ENCODE measurements at places on chromosomes 3 and 15.

DNA sequence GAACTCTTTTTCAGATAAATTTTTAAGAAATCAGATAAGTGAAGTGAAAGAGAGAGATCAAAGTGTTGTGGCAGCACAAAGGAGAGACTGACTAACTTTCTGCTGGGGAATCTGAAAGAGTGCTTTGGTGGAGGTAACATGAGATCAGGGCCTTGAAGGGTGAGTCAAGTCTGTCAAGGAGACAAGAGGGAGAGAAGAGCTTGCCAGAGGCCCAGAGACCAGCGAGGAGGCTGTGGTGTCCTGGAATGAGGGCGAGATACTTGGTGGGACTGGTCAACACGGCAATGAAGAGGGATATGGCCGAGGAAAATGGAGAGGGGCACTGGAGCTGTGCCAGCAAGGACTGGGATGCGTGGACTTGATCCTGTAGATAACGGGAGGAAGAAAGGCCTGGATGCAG, 4.6 kb downstream of the TADA3 start:
- peak; percentile 11 for DNase-seq

- DNase-seq = no peak
Measured at GRCh38 chr3:16917256-16917935, 32.6 kb downstream of the PLCL2 start.

DNA sequence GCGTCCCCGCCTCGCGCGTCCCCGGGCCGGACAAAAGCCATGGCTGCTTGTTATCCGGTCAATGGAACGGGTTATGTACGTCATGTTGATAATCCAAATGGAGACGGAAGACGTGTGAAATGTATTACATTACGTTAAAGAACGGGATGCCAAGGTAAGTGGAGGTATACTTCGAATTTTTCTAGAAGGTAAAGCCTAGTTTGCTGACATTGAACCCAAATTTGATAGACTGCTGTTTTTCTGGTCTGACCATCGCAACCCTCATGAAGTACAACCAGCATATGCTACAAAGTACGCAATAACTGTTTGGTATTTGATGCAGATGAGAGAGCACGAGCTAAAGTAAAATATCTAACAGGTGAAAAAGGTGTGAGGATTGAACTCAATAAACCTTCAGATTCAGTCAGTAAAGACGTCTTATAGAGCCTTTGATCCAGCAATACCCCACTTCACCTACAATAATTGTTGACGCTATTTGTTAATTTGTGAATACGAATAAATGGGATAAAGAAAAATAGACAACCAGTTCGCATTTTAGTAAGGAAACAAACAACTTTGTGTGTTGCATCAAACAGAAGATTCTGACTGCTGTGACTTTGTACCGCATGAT, 19.8 kb downstream of the WDR73 start:
- DNase-seq = no peak

DNA sequence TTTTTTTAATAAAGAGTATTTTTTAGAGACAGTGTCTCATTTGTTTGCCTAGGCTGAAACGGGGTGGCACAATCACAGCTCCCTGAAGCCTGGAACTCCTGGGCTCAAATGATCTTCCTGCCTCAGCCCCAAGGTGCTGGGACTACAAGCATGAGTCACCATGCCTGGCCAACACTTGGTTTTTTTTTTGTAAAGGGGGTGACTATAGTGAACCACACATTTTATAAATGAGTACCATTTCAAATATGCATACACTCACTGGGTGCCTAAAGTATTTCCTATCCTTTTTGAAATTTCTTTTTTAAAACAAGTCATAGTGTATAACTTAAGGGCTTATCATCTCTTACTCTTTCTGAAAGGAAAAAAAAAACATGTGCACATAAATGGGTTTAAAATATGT, 325.2 kb upstream of the MEIS2 start:
- DNase-seq = no peak

- peak; percentile 9 for DNase-seq
Measured at GRCh38 chr3:32500231-32500630, 2.4 kb downstream of the CMTM6 start.

- peak; percentile 66 for DNase-seq
Measured at GRCh38 chr15:45634432-45635190, at the start of gene SQOR. SQOR (plus strand) TSS chr15:45635029; CDS start chr15:45658924, 23,895 bp downstream.

- DNase-seq = peak; percentile 18
Measured at GRCh38 chr15:68154923-68155559, 50.1 kb downstream of the CALML4 start.

DNA sequence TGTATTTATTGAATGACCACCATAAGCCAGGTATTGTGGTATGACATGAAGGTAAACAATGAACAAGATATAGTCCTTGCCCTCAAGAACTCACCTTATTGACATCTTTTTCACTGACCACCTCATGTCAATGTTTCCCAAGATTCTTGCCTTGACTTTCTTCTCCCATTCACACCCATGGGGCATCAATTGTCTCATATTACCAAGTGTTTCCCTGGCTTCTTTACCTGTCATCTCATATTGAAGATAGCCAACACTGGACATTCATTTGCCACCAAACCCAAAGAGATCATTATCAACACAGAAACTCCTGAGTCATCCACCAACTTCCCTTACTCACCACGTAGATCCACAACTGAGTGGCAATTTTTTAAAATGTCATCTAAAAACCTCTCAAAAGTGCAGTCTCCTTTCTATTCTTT, 2.2 kb downstream of the EFHB start:
- no peak for DNase-seq

DNA sequence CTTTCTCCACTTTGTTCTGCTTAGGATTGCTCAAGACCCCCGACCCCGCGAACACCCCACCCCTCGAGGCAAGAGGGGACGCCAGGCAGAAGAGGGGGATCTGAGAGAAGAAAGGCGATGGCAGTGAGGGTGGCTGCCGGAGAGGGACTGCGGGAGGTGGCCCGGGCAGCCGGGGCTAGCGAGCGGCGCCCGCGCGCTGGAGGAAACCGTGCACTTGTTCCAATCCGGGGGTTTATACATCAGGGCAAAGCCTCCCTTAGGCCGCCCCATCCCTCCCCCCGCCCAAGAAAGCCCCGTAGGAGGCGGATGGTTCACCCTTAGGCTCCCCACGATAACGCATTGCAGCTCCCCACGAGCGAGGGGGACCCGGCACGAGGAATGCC, 475 bp downstream of the ERC2 start:
- no peak for DNase-seq

DNA sequence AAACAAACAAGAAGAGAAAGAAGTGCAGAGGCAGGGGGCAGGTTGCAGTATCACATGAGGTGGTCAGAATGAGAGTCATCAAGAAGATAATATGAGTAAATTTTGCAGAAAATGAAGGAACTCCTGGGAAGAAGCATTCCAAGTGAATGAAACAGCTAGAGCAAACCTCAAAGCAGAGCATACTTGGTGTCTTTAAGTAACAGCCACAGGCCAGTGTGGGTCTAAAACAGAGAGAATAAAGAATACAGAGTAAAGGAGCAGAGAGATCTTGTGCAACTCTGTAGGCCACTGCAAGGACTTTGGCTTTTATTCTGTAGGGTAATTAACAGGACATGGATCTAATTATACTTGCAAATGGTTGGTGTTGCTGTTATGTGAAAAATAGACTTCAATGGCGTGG, 81.3 kb downstream of the STAC start:
- DNase-seq = no peak

DNA sequence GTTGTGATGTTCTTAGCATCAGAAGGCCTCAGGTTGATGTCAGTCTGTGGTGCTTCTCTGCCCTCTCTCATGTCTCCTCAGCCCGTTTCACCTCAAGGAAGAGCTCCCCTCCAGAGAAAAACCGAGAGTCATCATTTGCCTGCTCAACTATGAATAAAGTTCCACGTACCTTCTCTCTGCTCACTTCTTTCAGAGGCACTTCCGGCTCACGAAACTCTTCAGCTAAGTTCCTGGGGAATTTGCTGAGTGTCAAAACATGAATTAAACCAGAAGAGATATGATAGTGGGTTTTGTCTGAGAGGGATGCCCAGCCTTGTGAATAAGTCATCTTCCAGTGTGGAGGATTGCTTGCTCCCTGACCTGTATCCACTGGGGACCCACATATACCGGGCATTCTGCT, 37.7 kb downstream of the CCR4 start:
- no peak for DNase-seq

GRCh38 chr3:182525766-182526374, 267.4 kb upstream of the ATP11B start:
- no peak for DNase-seq

DNA sequence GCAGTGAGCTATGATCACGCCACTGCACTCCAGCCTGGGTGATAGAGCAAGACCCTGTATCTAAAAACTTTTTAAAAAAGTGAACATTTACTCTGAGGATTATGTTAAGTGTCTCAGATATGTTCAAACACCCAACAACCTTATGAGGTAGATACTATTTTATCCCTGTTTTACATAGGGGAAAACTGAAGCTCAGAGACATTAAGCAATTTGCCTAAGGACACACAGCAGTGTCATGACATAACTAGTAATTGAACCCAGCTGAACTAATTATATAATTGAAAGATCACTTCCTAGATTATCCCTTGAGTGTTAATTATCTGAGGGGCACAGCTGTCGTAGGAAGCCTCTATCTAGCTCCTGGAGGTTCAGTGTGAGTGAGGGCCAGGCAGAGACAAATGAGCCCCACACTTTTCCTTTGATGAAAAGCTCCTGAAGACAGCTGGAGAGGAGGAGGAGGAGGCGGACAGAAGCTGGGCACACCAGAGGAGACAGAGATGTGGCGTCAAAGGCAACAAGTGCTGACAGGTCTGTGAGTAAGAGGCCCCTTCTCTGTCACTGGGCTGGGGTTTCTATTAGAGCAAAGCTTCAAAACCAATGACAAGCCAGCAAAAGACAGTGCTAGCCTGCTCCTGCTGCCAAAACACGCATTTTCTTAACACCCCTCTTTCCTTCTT, 20.5 kb downstream of the TRH start:
- DNase-seq = no peak

DNA sequence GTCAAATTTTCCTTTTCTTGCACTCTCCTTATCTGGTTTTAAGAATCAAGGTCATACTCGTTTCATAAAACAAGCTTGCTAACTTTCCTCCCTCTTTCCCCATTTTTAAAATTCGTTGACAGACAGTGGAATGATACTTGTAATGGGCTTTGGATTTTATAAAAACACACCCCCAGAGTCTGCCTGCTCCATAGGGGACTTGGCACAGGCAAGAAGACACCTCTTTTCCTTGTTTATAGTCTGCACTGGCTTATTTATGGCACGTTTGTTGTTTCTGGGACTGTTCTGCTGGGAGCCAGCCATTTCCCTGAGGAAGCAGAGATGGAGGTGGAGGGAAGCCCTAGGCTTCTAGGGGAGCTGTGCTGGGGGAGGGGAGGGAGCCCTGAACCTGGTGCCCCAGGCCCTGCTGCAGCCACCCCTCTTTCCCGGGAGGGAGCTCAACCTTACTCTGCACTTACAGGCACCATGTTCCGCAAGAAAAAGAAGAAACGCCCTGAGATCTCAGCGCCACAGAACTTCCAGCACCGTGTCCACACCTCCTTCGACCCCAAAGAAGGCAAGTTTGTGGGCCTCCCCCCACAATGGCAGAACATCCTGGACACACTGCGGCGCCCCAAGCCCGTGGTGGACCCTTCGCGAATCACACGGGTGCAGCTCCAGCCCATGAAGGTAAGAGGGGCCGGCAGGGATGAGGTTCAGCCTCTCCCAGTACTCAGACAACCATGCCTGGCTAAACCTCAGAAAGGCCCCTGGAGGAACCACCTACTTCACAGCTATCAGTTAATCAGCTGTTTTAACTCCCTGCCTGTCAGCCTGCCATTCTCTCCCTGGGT, 18.3 kb downstream of the ANKRD63 start:
- no peak for DNase-seq

- DNase-seq = no peak
Measured at GRCh38 chr3:55491296-55491816, 4.2 kb upstream of the WNT5A start.

- no peak for DNase-seq
Measured at GRCh38 chr3:156356537-156357363, 198.2 kb downstream of the SSR3 start.

GRCh38 chr3:154464440-154465190, 34.6 kb upstream of the GPR149 start:
- DNase-seq = no peak

- DNase-seq = peak; percentile 50
Measured at GRCh38 chr3:98343647-98344507, 9.8 kb upstream of the OR5K4 start.

GRCh38 chr3:133949438-133949837, 53.8 kb upstream of the RAB6B start:
- DNase-seq = no peak

DNA sequence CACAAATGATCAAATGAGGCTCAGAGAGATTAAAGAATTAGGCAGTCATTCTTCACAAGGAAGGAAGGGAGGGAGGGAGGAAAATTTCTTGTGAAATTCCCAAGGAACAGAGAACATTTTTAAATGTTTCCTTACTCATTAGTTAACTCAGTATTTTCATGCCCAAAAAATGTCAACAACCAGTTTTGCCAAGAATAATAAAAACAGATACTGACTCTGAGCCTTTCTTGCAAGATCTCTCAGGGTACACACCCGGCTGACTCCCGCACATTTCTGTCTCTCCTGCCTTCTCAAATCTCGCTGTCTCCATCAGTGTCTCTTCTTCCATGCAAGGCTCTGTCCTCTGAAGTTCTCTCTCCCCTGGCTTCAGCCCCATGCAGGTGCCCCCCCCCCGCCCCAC, 265.9 kb downstream of the TJP1 start:
- DNase-seq = no peak

- no peak for DNase-seq
Measured at GRCh38 chr3:64441861-64442260, 216.6 kb upstream of the PRICKLE2 start.

DNA sequence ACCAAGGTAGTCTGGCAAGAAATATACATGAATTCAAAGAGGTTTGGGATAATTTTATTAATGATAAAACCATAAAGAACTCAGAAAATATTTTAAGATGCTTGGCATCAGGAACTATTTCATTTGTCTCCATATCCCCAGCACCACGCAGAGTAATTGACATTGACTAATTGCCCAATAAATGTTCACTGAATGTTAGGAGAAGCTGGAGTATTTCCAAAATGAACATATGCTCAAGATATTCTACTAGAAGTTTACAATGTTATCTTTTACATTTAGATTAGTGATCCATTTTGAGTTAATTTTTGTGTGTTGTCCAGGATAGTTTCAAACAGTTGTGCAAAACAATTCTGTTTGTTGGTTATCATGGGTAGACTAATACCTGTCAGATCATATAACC, 298.8 kb upstream of the CTDSPL start:
- DNase-seq = no peak

DNA sequence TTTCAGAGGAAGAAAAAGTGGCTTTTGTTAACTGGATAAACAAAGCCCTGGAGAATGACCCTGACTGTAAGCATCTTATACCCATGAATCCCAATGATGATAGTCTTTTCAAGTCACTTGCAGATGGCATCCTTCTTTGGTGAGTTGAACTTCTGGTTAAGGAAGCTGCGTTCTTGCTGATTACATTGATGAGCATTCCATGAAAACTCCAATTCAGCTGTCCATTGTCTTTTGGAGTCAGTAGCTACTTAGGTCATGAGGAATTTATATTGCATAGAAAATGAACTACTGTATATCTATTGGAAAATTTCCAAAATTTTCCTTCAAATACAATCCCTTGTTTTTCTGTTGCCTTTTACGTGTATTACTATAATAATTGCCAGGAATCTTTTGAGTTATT, 47.7 kb upstream of the TRPC1 start:
- no peak for DNase-seq
